Left cardiac atrium (tissue), 4 donors: ENCODE measurements at places on chromosomes 1 and 21. TPM values are rescaled to one million over a fixed set of nuclear protein-coding genes. Genes with fewer than 3 reads are reported as not detected.
A peak's percentile ranks its signal among the peaks of the same experiment; 100 is the strongest.

DNA sequence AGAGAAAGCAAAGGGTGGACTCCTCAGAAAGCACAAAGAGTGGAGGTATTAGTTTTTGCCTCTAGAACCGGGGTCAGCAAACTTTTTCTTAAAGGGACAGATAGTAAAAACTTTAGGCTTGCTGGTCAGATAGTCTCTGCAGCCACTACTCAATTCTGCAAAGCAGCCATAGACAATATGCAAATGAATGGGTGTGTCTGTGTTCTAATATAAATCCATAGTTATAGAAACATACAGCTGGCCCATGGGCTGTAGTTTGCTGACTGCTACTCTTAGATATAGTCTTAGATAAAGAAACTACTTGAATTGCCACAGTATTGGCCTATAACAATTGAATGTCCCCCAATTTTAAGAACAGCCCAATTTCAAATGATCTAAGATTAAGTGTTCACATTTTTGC lies 101.6 kb upstream of the CACHD1 start:
- no peak for DNase-seq

- no peak for DNase-seq
These were observed 66.6 kb downstream of the SLC37A1 start for GRCh38 chr21:42580076-42580792.

- no peak for DNase-seq
These were observed 6.9 kb downstream of the PLPP3 start for GRCh38 chr1:56572334-56573050.

AKR7A3 gene
- not detected for total RNA-seq

BLACAT1 gene
- not detected for total RNA-seq

- no peak for DNase-seq
These were observed 36.5 kb upstream of the GPR157 start for GRCh38 chr1:9165396-9165795.

ACOT11 gene
- total RNA-seq, result 23.3 TPM

GRCh38 chr21:34925597-34925996 lies 123.5 kb downstream of the RUNX1 start:
- no peak for DNase-seq

- DNase-seq, result no peak
These were observed 65.0 kb downstream of the KCNH1 start for GRCh38 chr1:211068976-211069375.

GRCh38 chr1:170669107-170669445 lies 5.1 kb downstream of the PRRX1 start:
- no peak for DNase-seq

LCE3D gene
- not detected for total RNA-seq

GRCh38 chr1:153742411-153743142 lies 14.7 kb downstream of the INTS3 start:
- no peak for DNase-seq

GRCh38 chr1:214546886-214547641 lies 4.3 kb downstream of the PTPN14 start:
- no peak for DNase-seq

DNA sequence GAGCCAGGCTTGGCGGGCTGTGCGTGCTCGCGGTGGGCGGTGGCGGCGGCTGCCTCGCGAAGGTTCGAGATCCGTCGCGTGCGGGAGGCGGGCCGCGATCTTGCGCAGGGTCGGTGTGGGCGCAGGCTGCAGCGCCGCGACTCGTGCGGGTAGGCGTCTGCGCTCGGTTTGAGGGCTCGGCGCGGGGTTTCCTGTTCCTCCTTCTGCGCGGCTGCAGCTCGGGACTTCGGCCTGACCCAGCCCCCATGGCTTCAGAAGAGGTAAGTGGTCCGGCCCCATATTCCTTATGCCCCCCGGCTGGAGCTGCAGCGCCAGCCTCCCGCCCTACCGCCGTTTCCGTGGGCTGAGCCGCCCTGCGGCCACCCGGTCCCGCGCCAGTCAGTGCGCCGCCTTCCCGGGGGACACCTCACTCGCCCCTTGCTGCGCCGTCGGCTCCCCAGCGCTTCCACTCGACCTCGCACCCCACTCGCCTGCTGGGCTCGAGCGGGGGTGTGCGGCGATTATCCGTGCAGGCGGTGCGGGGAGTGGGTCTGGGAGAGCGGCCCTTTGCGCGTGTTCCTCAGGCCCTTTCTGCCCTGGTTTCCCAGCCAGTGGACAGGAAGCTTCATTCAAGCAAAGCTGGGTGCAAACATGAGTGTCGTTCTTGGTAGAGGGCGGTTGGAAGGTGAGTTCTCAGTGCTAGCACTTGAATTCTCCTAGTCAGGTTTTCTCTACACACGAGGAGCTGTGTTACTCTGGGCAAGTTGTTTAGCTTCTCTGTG lies at the start of gene CACYBP:
CACYBP (plus strand) TSS at position 12 of the 761 bp plus-strand sequence; CDS start at position 246, 234 bp downstream.
- peak; percentile 66 for DNase-seq

- DNase-seq, result no peak
These were observed 28.0 kb upstream of the KAZN start for GRCh38 chr1:14570514-14570913.

IARS2 gene
- total RNA-seq, result 58.7 TPM

GRCh38 chr1:159687511-159687910 lies 26.9 kb downstream of the CRP start:
- DNase-seq, result no peak

- DNase-seq, result no peak
These were observed 11.2 kb upstream of the RRP15 start for GRCh38 chr1:218273762-218274479.

DNA sequence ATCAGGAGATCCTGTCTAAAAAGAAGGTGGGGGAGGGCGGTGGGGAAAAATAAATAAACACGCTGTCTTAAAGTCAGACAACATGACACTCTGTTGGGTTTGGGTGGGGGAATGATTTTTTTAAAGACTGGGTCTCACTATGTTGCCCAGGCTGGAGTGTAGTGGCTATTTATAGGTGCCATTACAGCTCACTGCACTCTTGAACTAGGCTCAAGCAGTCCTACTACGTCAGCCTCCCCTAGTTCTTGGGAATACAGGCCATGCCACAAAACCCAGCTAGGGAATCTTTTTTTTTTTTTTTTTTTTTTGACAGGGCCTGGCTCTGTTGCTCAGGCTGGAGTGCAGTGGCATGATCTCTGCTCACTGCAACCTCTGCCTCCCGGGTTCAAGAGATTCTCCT lies 2.4 kb upstream of the SNRPE start:
- no peak for DNase-seq

CNKSR1 gene
- 0.60 TPM for total RNA-seq

- no peak for DNase-seq
These were observed 9.9 kb downstream of the TSSK3 start for GRCh38 chr1:32372149-32372756.

GBP5 gene
- 1.7 TPM for total RNA-seq

GRCh38 chr1:9651565-9652378 lies at the start of gene PIK3CD:
PIK3CD (plus strand) TSS chr1:9651731; CDS start chr1:9710456, 58,725 bp downstream.
- peak; percentile 39 for DNase-seq

DNA sequence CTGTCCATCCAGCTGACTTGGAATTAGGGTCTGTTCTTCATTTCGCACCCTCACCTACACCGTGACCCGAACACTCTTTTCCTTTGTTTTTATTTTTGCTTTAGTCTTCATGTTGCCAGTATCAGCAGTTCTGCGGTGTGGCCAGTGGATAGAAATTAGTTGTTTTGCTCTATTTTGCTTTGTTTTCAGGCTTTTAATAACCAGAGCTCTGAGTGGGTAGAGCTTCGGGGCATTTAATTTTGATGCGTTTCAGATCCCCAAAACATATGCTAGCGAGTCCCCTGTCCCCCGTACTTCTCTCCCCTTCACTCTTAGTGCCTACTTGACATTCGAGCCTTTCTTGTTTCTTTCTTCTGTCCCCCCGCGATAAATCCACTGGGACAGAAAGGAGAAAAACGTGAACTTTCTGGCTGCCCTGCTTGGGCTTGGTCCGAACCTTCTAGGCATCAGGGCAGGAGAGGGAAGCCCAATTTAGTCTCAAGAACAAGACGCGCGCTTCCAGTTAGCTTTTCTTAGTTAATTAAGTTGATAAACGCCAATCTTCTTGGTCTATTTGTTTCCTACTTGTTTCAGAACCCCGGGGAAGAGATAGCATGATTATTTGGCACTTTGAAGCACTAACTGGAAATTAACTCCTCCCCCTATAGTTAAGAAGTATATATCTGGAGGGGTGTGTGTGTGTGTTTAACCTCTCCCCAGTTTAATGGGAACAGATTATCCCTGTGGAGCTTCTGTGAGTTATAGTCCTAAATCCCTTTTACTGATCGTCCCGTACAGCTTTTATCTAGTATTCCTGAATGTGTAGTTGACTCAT lies 839 bp downstream of the SWT1 start:
- DNase-seq, result no peak

GRCh38 chr1:55885619-55886018 lies 670.5 kb upstream of the USP24 start:
- no peak for DNase-seq

- DNase-seq, result no peak
These were observed 10.3 kb downstream of the FHAD1 start for GRCh38 chr1:15257309-15257708.

DNA sequence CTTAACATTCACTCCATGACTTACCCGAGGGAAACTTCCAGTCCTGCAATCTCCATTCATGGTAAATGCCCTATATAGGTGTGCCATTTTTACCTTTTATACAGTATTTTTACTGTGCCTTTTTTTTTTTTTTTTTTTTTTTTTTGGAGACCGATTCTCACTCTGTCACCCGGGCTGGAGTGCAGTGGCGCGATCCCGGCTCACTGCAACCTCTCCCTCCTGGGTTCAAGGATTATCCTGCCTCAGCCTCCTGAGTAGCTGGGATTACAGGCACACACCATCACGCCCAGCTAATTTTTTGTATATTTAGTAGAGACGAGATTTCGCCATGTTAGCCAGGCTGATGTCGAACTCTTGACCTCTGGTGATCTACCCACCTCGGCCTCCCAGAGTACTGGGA lies 124.4 kb upstream of the PLPPR4 start:
- DNase-seq, result no peak

RNF115 gene
- total RNA-seq, result 34.4 TPM

DNA sequence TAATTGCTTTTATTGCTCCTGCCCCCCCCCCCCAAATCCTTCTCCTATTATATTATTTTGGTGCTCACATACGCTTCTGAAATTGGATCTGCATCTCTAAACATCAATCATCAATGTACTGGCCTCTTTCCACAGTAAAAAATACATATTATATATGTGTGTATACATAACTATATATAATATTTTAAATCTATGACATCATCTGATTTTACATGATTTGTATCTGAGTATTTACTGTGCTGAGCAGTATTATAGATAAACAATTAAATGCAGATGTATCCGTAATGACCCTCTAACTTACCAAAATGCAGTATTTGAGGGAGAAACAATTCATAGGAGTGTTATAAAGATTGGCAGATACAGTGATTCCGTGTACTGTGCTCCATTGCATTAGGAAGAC lies 832 bp downstream of the PLPPR4 start:
- no peak for DNase-seq

DNA sequence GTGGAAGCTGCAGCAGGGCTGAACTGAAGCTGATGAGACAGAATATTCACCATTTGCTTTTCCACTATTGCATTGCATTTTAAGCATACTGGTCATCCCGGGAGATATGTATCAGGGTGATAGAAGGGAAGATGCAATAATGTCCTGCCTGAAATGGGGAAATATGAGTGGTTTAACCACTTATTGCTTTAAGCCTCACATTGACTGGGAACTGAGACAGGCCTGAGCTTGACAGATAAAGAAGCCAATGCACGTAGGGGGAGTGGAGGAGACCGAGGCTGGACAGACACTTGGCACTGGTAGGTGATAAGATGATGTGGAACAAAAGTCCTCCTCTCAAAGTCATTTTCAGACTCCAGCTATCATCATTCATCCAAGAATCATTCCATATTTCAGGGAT lies 911.7 kb upstream of the NCAM2 start:
- no peak for DNase-seq

GRCh38 chr1:91712981-91713841 lies 172.7 kb downstream of the TGFBR3 start:
- peak; percentile 68 for DNase-seq

- DNase-seq, result no peak
These were observed 215.6 kb upstream of the B3GALT2 start for GRCh38 chr1:193402037-193402436.

DNA sequence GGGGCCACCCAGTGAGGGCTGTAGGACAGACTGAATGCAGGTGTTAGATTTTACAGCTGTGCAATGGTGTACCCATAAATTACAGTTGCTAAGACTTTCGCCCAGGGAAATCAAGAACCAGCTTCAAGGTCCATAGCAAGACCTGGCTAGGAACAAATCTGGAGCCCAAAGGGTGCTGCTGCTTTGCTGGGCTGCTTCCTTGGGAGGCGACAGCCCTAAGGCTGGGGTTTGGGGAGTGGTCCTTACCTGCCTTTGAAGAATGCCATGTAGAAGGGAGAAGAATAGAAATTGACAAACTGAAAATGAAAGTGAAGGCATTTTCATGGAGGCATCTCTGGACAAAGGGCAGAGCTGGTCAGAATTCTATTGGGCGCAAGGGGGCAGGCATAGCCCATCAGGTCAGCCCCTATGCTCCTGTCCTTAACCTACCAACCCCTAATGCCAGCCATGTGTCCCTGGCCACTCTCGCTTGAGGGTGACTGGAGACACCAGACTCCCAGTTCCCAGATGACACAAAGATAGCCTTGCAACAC lies 7.6 kb upstream of the ARHGEF19 start:
- DNase-seq, result no peak

GRCh38 chr1:185353124-185353523 lies 36.1 kb upstream of the IVNS1ABP start:
- DNase-seq, result no peak

TTLL10 gene
- total RNA-seq, result not detected

DNA sequence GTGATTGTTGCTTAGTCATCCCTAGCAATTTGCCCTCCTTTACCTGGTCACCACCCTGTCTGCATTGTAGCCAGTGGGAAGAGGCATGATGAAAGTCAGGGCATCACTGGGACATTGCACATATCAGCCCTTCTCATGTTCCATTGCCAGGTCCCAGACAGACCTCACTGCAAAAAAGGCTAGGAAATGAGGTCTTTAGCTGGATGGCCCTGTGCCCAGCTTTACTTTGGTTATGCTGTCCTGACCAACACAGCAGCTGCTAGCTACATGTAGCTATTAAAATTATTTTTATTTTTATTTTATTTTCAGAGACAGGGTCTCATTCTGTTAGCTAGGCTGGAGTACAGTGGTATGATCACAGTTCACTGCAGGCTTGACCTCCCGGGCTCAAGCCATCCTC lies 52.9 kb downstream of the TNN start:
- DNase-seq, result no peak

GJA8 gene
- not detected for total RNA-seq

DNA sequence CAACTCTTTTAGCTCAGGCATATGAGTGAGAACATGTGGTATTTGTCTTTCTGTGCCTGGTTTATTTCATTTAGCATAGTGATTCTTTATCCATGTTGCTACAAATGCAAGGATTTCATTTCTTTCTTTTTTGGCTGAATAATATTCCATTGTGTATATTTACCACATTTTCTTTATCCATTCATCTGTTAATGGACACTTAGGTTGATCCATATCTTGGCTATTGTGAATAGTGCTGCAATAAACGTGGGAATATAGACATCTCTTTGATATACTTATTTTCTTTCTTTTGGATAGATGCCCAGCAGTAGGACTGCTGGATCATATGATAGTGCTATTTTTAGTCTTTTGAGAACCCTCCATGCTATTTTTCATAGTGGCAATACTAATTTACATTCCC lies 30.8 kb downstream of the ASB17 start:
- DNase-seq, result no peak
